ENCODE measurements at places on chromosomes 12 and 14. TPM values are rescaled to one million over a fixed set of nuclear protein-coding genes. Genes with fewer than 3 reads are reported as not detected.

Gene CPSF6
- total RNA-seq, result 44.7 TPM

Gene LRIG3
- 50.8 TPM for total RNA-seq

DNA sequence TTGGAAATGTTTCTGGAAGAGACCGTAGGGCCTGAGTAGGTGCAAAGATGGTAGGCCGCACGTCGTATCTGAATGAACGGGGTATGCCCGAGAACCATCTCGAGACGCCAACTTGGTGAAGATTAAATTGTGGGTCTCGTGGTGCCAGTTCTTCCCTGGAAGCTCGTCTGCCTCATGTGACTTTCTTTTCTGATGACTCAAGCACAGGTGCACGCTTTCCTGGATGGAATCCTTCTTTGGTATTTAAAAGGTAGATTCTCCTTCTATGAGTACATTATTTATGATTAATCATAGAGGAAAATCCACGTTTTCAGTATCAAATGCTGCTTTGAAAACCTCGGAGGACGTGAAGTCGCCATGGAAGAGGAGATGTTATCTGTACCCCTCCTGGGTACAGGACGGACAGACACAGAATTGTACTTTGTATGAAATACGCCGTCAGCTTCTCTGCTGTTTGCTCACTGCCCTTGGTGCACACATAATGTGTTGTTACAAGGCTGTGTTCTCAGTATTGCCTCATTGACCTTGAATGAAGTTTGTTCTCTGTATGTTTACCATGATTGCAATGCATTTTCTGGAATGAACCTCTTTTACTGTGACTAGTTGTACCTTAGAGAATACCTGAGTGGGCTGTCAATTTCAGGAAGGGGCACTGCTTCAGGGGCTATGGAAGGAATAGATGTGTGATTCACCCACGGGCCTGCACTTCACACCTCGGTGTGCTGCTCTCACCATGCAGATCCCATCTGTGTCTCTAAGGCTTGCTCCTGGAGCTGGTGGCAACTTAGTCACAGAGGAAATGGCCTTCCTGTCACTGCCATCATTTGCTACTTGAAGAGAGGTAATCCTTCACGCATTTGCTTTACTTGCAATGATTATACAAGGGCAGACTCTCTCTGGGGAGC lies 137.3 kb upstream of the RTL1 start:
- DNase-seq, result no peak

- DNase-seq, result no peak
These were observed 19.4 kb downstream of the GRIN2B start for GRCh38 chr12:13961971-13962370.

DNA sequence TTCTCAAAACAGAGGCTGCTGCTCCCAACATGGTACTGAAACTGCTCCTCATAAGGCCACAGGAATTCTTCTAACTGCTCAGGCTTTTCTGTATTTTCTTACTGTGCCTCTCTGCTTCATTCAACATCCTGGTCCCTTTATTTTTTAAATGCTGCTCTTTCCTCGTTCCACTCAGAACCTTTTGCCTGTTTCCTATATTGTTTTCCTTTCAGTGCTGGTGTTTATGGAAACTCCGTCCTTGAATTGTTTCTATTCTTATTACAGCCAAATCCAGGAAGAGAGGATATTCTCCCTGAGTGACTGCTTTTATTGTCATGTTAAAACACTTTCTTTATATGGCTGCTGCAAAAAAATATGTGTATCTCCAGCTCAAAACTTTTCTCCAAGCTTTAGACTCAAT lies 173.0 kb upstream of the E2F7 start:
- no peak for DNase-seq

- DNase-seq, result peak; percentile 77
These were observed 6.2 kb upstream of the SLC7A7 start for GRCh38 chr14:22821193-22822015.

DNA sequence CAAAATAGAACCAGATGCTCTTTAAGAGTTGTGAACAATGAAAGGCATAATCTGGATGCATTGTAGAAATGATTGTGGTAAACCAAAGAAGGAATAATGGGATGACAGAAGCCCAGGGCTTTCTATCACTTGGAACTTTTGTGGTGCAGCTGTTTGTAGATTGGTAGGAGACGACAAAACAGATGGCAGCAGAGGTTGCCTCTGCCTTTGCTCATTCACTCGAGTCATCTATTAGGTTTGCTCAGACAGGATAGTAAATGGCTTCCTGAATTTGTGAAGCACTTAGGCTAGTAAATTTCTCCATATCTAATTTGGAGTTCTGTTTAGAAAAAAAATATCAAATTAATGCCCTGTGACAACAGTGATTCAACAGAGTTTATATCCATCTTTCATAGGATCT lies 78.4 kb downstream of the FGD4 start:
- DNase-seq, result no peak

GRCh38 chr12:48817873-48818830 lies at the start of gene CACNB3:
Gene CACNB3 (plus strand): TSS chr12:48818496. CDS start chr12:48818930, 434 bp downstream.
- DNase-seq, result peak; percentile 69

Gene SAMD15
- total RNA-seq, result 3.5 TPM

Gene VASH1
- total RNA-seq, result 18.4 TPM

GRCh38 chr12:4191642-4192041 lies 81.9 kb upstream of the CCND2 start:
- DNase-seq, result no peak

DNA sequence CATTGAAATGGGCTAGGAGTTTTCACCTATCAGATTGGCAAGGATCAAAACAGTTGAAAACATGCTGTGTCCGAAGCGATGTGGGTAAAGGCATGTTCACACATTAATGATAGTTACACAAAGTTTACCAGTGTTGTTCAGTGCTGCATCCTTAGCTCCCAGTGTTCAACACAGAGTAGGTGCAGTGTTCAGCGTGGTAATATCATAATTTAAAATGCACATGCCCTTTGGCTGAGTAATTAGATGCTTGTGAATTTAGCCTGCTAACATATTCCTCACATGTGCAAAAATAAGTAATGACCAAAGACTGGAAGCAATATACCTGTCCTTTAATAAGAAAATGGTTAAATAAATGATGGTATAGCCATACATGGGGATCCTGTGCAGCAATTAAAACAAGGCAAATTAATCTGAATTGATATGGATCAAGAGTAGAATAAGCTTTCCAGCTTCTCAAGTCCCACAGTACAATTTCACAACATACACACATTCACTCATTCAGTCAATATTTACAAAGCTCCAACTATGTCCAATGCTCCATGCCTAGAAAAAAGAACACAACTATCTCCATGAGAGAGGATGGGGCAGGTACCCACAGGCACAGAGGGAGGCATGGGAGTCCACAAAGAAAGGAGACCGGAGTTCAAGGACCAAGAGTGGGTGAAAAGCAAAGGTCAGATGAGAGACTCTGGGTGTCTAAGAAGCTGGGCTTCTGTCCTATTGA lies 12.8 kb downstream of the TMCC3 start:
- no peak for DNase-seq
